ENCODE measurements at places on chromosomes 1 and 21. TPM values are rescaled to one million over a fixed set of nuclear protein-coding genes. Genes with fewer than 3 reads are reported as not detected.

DNA sequence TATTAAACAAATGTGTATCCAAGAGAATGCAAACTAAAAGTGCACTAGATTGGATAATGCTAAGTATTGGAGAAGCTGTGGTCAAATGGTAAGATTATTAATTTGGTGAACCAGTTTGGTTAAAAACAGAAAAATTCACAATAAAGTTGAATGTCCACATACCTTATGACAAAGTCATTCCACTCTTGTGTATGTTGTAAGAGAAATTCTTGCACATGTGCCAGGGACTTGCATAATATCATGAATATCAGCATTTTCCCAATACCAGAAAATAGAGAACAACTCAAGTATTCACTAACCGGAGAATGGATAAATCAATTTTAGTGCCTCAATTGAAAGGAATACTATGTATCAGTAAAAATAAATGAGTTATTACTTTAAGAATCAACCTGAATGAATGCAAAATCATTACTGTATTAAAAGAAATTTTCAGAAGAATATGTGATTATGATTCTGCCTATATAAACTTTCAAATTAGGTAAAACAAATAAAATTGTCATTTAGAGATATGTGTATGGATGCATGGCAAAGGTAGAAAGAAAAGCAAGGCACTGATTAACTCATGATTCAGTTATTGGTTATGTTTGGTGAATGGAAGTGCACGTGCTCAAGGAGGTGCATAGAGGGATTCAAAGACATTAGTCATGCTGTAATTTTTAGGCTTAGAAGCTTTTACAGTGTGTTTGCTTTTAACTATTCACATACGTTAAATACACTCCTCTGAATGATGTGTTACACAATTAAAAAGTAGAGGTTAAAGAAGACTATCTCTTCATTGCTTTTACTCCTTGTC, 217.4 kb upstream of the KCNK2 start:
- no peaks in the 10 kb centered on the region for H3K36me3 ChIP-seq
- H3K27me3 ChIP-seq = no peaks in the 10 kb centered on the region
- no peaks in the 10 kb centered on the region for H3K4me1 ChIP-seq
- no peak overlapping the region for H3K27ac ChIP-seq
- H3K4me3 ChIP-seq = no peak overlapping the region

DNA sequence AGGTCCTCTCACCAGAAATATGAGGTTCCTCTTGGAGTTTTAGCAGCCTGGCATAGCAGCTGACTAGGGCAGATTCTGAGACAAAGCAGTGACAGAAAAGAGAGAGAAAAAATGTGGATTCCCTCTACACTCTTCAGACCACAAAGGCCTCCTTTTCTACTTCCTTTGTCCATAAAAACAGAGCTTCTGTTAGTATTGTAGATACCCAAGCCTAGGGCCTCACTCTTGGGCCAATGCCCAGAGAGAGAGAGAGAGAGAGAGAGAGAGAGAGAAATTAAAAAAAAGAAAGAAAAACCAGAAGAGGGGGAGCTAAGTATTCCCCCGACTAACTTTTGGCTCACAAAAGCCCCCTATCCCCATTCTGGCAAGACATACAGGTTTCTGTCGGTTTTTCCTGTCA, 2.4 kb upstream of the ZRANB2 start:
- H3K27me3 ChIP-seq = peaks cover 4% of the 10 kb centered on the region
- DNase-seq = no peak
- peaks cover 24% of the 10 kb centered on the region for H3K4me1 ChIP-seq
- H3K4me3 ChIP-seq = no peak overlapping the region
- no peak overlapping the region for H3K27ac ChIP-seq

GRCh38 chr21:45417951-45418300, 13.0 kb downstream of the COL18A1 start:
- H3K4me1 ChIP-seq = peaks cover 58% of the 10 kb centered on the region
- no peak overlapping the region for H3K4me3 ChIP-seq
- no peak for DNase-seq
- peaks cover 6% of the 10 kb centered on the region for H3K27me3 ChIP-seq
- peak overlapping the region; percentile 14 for H3K27ac ChIP-seq

- H3K27ac ChIP-seq = no peak overlapping the region
- H3K36me3 ChIP-seq = no peaks in the 10 kb centered on the region
- H3K27me3 ChIP-seq = no peaks in the 10 kb centered on the region
Observed at GRCh38 chr21:38538353-38538752, 40.1 kb upstream of the ERG start.

DNA sequence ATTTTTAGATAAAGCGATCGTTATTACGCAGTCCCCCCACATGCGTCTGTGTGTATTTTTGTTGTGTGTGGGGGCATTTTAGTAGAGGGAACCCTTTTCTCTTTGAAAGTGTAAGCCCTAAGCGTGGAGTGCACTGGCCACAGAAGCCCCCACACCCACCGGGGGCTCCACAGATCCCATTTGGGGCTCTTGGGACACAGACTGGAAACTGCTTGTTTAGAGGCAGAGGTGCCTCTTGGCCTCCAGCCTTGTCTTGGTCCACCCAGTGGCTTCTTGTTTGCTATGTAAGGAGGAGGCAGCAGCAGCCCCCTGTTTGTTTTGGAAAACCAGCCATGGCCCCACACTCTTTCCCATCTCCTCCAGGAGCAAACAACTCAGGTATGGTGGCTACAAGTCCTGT, 42.8 kb downstream of the SLC37A1 start:
- H3K36me3 ChIP-seq = peaks cover 8% of the 10 kb centered on the region
- no peak overlapping the region for H3K4me3 ChIP-seq
- no peak for DNase-seq
- H3K4me1 ChIP-seq = peaks cover 5% of the 10 kb centered on the region

DNA sequence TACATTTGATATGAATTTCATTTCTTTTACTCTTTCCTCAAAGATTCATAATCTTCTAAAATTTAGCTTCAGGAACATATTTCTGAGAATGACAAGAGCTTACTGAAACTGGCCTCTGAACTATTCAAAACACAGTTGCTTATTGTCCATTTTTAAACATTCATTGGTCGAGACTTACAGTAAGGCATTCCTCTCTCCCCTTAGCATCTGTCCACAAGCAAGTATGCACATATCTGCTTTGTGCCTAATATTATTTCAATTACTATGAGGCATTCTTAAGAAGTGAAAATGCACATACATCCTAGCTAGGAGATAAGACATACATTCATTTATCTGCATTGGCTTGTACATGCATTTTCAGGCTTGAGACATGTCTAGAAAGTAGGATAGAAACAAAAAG, 488.7 kb downstream of the PTBP2 start:
- H3K27ac ChIP-seq = no peak overlapping the region
- no peak for DNase-seq
- H3K27me3 ChIP-seq = no peaks in the 10 kb centered on the region
- H3K4me1 ChIP-seq = no peaks in the 10 kb centered on the region

DNA sequence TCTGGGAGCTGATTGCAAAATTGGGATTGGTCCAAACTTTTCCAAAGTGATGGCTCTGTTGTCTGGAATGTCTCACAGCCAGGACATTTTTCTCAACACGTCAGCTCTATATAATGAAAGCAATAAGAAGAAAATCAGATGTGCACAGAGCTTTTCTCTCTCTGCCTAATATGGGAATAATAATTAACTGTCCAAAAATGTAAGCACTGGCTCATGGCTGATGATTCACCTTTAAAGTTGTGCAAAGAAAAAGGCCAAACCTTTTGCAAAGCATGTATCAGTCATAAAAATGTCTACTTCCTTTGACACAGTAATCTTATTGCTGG, 30.4 kb downstream of the ZNF281 start:
- H3K27ac ChIP-seq = no peak overlapping the region
- DNase-seq = no peak
- no peaks in the 10 kb centered on the region for H3K27me3 ChIP-seq
- H3K4me3 ChIP-seq = no peak overlapping the region
- H3K4me1 ChIP-seq = peaks cover 6% of the 10 kb centered on the region

DNA sequence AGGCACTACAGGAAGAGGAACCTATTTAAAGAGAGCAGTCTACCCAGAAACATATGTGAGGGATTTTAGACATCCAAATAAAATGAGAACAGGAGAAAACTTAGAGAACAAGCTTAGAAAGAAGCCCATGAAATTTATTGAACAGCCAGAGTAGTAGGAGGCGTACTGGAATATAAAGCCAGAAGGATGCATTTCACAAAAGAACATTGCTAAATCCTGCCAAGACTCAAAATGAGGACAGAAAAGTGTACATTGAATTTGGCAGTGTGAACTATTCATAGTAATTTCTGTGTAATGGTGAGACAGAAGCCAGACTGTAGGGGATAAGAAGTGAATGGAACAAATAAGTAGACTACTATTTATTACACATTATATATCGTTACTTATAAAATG, 22.5 kb downstream of the CEPT1 start:
- H3K36me3 ChIP-seq = peaks cover 76% of the 10 kb centered on the region
- no peak for DNase-seq
- H3K27ac ChIP-seq = no peak overlapping the region
- H3K4me3 ChIP-seq = no peak overlapping the region
- no peaks in the 10 kb centered on the region for H3K4me1 ChIP-seq

- H3K4me3 ChIP-seq = no peak overlapping the region
- H3K27me3 ChIP-seq = no peaks in the 10 kb centered on the region
- H3K4me1 ChIP-seq = peaks cover 15% of the 10 kb centered on the region
Observed at GRCh38 chr21:41360072-41360821, 1.6 kb upstream of the MX2 start.

DNA sequence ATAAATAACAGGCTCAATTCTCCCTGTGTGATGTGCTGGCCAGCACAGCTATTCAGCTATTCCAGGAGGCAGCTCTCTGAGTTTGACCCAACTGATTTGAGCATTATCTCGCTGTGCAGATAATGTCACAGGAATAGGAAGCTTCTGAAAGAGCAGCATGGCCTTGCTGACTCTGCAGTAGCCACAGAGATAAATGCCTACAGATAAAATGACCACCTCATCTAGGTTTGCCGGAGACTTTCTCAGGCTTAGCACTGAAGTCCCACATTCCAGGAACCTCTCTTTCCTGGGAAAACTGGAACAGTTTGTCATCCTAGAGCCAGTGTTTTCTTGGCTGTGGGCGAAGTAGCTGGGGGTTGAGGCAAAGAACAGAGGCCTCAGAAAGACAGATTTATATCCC, 98.9 kb downstream of the MRPL39 start:
- H3K27ac ChIP-seq = no peak overlapping the region
- no peaks in the 10 kb centered on the region for H3K4me1 ChIP-seq
- DNase-seq = no peak
- no peak overlapping the region for H3K4me3 ChIP-seq
- no peaks in the 10 kb centered on the region for H3K27me3 ChIP-seq

DNA sequence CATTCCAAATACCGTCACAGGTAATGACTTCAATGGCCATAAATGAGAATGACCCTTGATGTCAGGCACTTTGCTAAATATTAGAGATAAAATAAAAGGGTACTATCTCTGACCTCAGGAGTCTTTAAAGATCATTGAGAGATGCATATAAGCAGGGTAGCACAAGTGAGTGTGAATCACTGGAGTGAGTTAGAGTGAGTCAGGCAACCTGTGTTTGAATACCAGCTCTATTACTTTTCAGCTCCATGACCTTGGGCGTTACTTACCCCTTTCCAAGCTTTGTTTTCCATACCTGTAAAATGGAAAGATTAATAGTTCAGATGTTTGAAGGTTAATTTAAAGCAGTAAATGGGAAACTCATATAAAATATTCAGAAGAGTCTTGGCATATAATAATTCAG, 1058.0 kb upstream of the ADGRL4 start:
- no peaks in the 10 kb centered on the region for H3K27me3 ChIP-seq
- no peak overlapping the region for H3K27ac ChIP-seq
- no peaks in the 10 kb centered on the region for H3K36me3 ChIP-seq

DNA sequence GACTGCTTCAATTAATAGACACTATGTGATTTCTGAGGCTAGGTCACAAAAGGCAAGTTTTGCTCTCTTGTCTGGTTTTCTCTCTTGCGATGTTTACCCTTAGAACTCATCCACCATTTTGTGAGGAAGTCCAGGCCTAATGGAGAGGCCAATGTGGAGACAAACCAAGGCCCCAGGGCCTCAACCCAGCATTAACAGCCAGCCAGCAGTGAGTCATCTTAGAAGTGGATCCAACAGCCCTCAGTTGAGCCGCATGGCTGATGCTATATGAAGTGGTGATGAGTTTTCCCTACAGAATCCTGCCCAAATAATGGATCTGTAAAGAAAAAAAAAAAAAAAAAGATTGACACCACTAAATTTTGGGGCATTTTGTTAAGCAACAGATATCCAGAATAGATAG, 95.1 kb downstream of the DNTTIP2 start:
- H3K36me3 ChIP-seq = no peaks in the 10 kb centered on the region
- no peak for DNase-seq
- H3K27ac ChIP-seq = no peak overlapping the region
- H3K4me3 ChIP-seq = no peak overlapping the region
- peaks cover 6% of the 10 kb centered on the region for H3K4me1 ChIP-seq
- H3K27me3 ChIP-seq = no peaks in the 10 kb centered on the region

DNA sequence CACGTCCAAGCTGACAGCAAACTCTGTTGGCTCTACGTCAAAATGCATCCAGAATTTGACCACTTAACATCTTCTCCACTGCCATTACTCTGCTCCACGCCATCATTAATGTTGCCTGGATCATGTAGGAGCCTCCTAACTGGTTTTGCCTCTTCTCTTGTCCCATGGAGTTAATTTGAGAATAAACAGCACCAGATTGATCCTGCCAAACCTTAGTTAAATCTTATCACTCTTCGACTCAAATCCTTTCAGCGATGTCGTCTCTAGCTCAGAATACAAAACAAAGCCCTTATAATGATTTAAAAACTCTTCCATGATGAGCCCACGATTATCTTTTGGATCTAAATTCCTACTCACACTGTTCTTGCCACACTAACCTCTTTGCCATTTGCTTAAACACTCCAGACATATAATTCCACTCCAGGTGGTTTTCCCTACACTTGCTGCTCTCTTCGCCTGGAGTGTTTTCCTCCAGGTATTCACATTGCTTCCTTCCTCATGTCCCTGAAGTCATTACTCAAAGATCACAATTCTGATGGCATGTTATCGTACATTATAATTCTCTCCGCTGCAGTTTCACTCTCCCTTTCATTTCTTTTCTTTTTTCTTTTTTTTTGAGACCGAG, 90.7 kb upstream of the KCNK2 start:
- no peaks in the 10 kb centered on the region for H3K27me3 ChIP-seq
- no peaks in the 10 kb centered on the region for H3K36me3 ChIP-seq
- DNase-seq = no peak
- H3K27ac ChIP-seq = no peak overlapping the region
- H3K4me3 ChIP-seq = no peak overlapping the region

GRCh38 chr1:244050014-244050834, 859 bp upstream of the ZBTB18 start:
- H3K27me3 ChIP-seq = no peaks in the 10 kb centered on the region
- H3K36me3 ChIP-seq = peaks cover 7% of the 10 kb centered on the region
- peak overlapping the region; percentile 97 for H3K27ac ChIP-seq
- H3K4me1 ChIP-seq = peaks cover 48% of the 10 kb centered on the region
- DNase-seq = no peak
- peak overlapping the region; percentile 38 for H3K4me3 ChIP-seq

Gene FAM177B
- not detected for total RNA-seq

Gene GDAP2
- 19.8 TPM for total RNA-seq

Gene LRRC8D
- 19.1 TPM for total RNA-seq

Gene CHIA
- not detected for total RNA-seq

Gene VASH2
- total RNA-seq = 0.27 TPM

Gene PCSK9
- total RNA-seq = 6.5 TPM

Gene LACTBL1
- not detected for total RNA-seq

Gene SLC41A1
- 5.3 TPM for total RNA-seq

Gene SPRR1B
- 889 TPM for total RNA-seq

Gene TMEM82
- total RNA-seq = not detected

Gene LAMC2
- total RNA-seq = 17.4 TPM
